Mesothelial cell of epicardium (in vitro differentiated cells): ENCODE measurements at places on chromosomes 7 and 10.

GRCh38 chr7:137423321-137423720 lies 79.8 kb upstream of the PTN start:
- DNase-seq = no peak

GRCh38 chr7:36391436-36392198 lies 2.0 kb downstream of the ANLN start:
- no peak for DNase-seq

GRCh38 chr10:121265360-121266123 lies 332.7 kb downstream of the FGFR2 start:
- DNase-seq = no peak

DNA sequence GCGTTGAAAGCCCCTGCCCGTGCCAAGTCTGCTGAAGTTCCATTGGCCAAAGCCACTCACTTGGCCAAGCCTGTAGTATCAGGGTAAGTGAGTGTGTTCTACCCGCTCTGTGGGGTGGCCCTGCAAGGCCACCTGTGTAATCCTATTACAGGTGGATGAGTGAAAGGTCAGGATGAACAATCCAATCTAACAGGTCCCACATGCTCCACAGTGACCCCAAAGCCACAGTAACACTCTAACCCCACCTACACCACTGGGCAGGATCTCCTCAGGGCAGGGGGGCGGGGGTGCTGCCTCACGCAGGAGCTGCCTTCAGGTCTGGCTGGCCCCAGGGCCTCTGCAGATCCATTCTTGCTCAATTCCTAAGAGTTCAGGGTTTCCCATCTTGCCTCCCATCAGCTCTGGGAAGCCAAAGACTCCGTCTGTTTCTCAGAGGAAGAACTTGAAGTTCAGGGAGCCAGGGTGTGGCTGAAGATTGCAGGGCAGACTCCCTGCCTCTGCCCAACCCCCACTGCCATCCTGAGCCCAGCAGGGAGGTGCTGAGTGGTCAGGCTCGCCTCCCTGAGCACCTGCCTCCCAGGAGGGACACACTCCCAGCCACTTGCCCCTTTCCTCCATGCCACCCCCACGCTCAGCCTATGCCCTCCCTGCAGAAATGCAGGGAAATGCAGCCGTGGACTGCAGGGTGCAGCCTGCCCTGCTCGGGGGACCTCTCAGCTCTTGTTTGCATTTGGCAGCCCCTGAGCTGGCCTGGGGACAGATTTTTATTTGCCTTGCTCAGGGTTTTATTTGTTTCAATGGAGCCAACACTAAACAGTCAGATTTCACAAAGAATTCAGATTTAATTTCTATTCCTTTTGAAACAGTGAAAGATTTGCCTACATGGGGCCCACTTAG lies 9.8 kb upstream of the COMTD1 start:
- DNase-seq = no peak

DNA sequence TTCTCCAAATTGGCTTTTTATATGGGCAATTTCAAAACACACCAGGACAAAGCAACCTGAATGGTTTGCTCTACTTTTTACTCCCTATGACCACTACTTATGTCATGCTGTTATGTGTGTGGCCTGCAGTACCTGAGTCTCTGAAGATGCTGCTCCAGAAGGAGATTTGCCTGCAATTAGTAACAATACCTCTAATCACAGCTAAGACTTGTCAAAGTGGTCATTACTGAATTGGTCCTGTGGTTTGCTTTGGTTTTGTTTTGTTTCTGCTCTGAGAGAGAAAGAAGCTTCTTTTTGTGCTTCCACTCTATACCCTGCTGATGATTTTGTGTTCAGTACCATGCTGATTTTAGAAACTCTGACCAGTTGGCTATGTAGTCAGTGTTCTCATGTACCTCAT lies 25.5 kb downstream of the HGF start:
- no peak for DNase-seq
